NCI-H82 (cell line): ENCODE measurements at places on chromosomes 4 and X.

DNA sequence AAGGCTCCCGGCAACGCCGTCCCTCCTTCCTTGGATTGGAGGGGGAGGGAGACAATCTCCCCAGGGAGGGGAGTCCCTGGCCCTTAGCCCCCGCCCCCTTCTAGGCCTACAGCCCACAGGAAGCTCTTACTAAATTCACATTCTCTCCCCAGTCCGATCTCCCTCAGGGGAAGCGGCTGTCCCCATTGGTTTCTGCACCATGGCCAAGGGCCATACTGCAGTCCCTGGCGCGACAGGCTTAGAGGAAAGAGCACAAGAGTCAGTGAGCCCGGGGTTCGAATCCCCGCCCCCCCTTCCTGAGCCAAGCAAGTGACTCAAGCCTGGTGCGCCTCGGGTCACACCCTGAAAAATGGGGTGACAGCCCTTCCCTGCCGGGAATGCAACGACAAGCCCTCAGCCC, 1.1 kb downstream of the ABLIM2 start:
- DNase-seq: peak; percentile 14

DNA sequence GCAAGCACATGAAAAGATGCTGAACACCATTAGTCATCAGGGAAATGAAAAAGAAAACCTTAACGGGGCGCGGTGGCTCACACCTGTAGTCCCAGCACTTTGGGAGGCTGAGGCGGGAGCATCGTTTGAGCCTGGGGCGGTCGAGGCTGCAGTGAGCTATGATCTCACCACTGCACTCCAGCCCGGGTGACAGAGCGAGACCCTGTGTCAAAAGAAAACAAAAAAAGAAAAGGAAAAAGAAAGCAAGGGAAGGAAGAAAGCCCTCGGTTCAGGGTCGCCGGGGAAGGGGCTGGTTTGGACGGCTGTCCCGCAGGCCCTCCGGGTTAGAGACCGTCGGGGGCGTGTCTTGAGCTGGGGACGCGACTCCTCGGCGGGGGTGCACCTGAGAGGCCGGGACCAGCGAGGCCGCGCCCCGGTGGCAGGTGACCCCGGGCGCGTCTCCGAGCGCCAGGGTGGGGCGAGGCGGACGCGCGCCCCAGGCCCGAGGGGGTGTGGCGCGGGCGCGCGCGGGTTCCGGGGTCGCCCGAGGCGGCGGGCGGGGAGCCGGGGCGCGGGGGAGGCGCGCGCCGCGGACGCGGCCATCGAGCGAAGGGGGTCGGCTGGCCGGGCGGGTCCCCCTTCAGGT, 478 bp upstream of the PLXNA3 start:
- peak; percentile 63 for DNase-seq

- DNase-seq: no peak
Measured at GRCh38 chrX:32451954-32452695, 759.2 kb downstream of the DMD start.

DNA sequence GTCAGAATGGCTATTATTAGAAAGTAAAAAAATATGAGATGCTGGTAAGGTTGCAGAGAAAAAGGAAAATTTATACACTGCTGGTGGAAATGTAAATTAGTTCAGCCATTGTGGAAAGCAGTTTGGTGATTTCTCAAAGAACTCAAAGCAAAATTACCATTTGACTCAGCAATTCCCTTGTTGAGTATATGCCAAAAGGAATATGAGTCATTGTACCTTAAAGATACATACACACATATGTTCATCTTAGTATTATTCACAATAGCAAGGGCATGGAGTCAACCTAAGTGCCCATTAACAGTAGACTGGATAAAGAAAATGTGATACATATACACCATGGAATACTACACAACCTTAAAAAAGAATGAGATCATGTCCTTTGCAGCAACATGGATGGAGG, 148.2 kb downstream of the COMMD8 start:
- no peak for DNase-seq

- DNase-seq: peak; percentile 48
Measured at GRCh38 chr4:4734425-4734824, 125.0 kb upstream of the MSX1 start.

- peak; percentile 27 for DNase-seq
Measured at GRCh38 chr4:101355767-101356702, 8.7 kb upstream of the PPP3CA start.

- DNase-seq: no peak
Measured at GRCh38 chrX:119251386-119251785, 15.3 kb downstream of the PGRMC1 start.

- no peak for DNase-seq
Measured at GRCh38 chrX:111375747-111376146, 36.2 kb downstream of the DCX start.

GRCh38 chrX:134990801-134991481, at the start of gene SMIM10:
TSS of gene SMIM10 (plus strand) at chrX:134990991. CDS start at chrX:134991096, 105 bp downstream.
- peak; percentile 28 for DNase-seq

DNA sequence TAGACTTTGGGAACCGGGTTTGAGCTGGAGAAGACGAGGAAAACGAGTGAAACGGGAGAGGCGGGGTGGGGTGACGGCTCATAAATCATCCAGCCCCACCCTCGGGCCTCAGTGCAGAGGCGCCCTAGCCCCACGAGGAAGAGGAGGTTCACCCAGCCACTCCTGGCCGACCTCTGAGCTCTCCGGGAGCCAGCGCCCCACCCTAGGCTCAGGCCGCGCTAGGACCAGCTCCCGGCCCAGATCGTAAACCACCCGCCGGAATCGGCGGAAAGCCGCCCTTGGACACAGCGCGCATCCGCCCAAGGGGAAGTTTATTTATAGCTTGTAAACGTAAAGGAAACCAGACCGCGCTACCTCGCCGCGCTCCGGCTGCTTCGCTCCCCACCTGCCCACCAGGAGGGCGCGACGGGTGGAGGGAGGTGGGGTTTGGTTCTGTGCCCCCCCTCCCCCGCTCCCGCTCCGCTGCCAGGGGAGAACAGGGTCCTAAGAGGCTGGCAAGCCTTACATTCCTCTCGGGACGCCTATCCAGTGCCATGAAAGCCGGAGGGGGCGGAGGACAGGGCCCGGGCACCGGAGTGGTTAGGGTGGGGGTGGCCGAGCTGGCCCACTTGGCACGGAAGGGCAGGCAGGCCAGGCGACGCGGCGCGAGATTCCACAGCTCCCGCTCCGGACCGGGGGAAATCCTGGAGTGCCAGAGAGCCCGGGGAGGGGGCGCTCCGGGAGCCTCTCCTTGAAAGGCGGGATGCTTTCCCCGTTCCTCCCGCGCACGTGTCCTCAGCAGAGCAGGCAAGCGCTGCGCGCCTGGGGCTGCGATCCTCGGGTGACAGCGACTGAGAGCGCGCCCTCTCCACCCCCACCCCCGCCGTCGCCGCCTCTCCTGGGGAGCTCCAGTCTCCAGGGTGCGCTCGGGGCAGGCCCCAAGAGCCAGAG, 84.2 kb downstream of the BCOR start:
- DNase-seq: peak; percentile 62

- no peak for DNase-seq
Measured at GRCh38 chr4:143351774-143352451, 15.2 kb downstream of the GAB1 start.
